Stimulated activated CD4-positive, alpha-beta T cell treated with anti-CD3 and anti-CD28 coated beads, Interleukin-4, amount 100 ng/mL, for 1 hour (primary cell): ENCODE measurements at places on chromosomes 3 and 15.

DNA sequence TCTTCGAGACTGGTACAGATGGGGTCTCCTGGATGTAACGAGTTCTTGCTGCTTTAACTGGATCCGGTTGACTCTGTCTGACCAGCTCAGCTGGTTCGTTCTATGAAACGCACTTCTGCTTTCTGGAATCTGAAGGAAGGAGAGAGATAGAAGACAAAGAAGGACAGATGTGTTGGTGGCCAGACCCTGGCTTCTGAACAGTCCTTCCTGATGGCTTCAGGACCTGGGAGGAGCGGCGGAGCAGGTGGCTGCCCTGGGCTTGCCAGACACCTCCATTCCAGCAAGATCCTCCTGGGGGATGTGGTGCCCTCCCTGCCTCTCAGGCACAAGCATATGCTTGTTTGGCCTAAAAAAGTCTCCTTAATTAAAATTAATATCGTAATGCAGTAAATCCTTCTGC is 99.9 kb downstream of the APBA2 start:
- DNase-seq: no peak

DNA sequence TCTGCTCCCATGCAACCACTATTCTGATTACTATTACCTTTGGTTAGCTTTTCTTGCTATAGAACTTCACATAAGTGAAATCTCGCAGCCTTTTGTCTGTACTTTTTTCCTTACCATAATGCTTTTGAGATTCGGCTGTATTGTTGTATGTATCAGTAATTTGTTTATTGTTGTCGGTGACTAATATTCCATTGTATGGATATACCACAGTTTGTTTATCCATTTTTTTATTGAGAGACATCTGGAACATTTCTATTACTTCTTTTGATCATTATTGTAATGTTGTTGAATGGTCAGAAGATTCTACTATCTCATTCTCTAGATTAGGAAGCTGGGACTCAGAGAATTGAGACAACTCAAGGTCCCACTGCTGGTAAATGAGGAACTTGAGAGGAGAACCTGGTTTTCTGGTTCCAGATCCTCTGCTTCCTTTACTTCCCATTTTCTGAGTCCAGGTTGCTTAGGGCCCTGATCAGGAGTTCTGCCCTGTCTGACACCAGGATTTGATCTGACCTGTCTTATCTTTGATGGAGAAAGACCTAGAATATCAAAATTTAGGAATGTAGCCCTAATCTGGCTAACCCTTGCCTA is 18.2 kb upstream of the SPTSSB start:
- no peak for DNase-seq

DNA sequence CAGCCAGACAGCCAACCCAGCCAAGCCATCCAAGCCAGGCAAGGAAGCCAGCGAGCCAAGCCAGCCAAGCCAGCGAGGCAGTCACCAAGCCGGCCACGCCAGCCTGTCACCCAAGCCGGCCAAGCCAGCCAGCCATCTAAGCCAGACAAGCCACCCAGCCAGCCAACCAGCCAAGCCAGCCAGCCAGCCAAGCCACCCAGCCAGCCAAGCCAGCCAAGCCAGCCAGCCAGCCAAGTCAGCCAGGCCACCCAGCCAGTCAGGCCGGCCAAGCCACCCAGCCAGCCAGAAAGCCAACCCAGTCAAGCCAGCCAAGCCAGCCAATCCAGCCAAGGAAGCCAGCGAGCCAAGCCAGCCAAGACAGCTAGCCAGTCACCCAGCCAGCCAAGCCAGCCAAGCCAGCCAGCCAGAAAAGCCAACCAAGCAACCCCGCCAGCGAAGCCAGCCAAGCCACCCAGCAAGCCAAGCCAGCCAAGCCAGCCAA is 201.2 kb downstream of the GOLGA6L6 start:
- DNase-seq: peak; percentile 16

- DNase-seq: no peak
Observed at GRCh38 chr15:100048736-100049135, 293.0 kb downstream of the ADAMTS17 start.

DNA sequence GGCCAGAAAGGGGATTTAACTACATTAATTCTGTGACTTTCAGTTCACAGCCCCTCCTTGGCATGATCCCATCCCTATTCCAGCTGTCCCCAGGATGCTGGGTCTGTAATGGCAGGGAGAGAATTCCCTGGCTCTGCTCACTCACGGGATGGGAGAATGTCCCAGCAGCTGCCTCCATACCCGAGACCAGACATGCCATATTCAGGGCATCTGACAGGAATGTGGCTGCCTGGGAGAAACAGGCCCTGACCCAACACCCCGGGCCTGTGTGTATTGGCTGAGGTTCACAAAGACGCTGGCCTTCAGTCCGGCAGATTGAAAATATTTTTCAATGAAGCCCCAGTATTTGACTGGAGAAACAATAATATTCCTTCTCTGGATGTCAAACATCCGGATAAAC is 83.6 kb upstream of the SMAD3 start:
- DNase-seq: no peak

DNA sequence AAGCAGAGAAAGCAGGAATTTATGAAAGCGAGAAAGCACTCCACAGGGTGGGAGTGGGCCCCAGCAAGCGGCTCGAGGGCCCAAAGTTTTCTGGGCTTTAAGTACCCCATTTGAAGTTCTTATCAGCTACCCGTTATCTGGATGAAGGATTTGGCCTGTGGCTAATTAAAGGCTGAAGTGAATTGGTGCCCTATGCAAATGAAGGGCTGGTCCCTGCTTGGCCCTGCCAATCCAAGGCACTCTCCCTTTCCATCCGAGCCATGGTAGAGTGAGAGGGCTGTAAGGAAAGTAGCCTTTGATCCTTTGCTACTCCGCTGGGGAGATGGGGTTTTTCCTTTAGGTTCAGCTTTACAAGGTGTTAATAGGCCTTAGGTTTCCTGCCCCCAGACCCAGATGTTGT is 469.3 kb upstream of the CFAP20DC start:
- DNase-seq: no peak

DNA sequence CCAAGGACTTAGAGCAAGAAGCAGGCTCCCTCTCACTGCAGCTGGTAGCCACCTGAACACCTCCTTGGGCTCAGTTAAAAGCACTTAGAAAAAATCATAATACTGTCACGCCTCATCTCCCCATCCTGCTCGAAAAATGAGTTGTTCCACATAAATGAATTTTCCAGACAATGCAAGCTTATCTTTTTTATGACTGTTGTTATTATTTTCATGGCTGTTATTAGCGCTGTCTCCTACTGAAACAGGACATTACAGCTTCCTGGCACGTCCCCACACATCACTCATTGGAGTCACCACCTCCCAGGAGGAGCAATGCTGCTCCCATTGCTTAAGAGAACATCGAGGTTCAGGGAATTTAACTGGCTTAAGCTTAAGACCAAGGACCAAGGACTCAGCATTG is 26.5 kb downstream of the CCDC33 start:
- DNase-seq: no peak

DNA sequence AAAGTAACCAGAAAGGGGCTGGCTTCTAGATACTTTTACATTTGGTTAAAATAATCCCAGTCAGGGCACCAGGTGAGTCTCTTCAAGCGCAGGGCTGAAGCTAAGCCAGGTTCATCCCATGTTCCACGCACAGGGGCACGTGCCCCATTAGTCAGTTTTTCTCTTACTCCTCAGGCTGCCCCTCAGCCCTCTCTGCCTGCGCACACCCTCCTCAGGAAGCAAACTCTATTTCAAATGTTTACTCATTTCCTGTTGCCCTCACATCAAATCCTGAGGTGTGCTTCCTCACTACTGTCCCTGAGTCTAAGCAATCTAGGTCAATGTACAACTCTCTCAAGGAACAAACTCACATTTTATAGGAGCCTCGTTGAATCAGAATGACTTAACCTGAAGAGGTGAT is 48.5 kb downstream of the THBS1 start:
- DNase-seq: peak; percentile 49

GRCh38 chr3:10581251-10581650 is 75.9 kb upstream of the ATP2B2 start:
- no peak for DNase-seq

DNA sequence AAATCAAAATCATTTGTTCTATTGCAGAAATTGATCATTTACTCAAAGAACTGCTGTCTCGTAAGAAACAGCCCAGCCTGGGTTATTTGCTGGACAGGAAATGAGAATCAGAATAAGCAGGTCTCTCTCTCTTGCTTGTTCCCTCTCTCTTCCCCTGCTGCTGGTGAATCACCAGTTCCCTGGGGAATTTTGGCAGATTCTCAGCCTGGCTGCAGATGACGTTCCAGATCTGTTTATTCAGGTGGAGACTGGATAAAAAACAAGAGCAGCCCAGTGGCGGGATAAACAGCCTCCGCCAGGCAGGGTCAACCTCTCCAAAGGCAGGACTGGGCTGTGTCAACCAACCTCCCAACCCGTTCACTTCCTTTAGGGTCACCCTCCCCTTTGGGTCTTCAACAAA is 72.1 kb downstream of the LRIG1 start:
- DNase-seq: no peak

DNA sequence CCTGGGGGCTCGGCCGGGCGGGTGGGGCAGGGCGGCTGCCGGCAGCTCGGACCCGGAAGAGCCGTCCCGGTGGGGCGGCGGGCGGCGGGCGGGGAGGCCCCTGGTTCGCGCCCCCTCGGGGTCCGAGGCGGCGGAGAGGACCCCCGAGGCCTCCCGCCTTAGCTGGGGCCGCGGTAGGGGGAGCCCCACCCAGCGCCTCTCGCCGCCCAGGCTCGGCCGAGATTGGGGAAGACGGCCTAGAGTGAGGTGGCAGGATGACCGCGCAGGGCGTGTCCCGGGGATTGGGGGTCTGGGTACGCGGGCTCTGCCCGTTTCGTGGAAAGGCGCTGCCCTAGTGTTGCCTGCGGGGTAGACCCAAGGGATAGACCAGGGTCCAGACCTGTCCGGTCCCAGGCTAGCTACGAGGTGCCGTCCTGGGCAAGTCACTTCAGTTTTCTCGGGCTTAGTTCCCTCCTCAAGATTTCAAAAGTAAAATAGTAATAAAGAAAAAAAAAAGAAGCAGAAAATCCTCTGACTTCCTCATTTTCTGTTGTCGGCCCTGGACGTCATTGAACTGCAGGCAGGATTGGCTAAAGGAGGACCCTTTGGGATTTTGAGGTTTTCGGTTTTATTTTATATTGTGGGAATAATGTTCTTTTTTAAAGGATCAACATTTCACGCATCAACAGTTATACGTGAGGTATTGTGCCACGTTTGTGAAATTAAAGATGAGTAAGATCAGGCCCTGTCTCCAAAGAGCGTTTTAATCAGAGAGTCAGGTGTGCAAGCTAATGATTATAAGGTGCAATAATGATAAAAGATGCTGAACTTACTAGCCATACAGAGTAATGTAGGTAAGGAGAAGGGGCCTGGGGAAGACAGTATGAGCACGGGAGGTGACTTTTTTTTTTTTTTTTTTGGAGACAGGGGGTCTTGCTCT is 679 bp downstream of the IQGAP1 start:
- peak; percentile 53 for DNase-seq

GRCh38 chr3:38579141-38579540 is 70.3 kb downstream of the SCN5A start:
- DNase-seq: no peak

DNA sequence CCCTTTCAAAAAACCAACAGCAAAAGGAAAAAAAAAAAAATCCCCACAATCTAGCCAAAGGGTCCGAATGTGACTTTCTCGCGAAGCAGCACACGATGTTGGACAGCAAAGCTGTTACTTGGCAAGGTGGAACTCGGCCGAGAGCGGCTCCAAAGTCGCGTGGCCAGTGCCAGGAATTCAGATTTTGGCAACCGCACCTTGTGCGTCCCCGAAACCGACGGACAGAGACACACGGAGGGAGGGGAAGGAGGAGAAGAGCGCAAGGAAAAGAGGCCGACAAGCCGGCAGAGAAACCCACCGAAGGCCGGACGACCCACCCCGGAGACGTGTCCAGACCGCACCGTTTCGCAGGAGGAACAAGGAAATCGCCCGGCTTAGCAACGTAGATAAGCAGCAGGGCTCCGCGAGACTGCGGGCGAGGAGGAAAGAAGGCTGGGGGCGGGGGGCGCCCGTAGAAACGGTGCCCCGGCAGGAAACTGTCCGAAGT is 517.3 kb downstream of the MECOM start:
- DNase-seq: no peak

DNA sequence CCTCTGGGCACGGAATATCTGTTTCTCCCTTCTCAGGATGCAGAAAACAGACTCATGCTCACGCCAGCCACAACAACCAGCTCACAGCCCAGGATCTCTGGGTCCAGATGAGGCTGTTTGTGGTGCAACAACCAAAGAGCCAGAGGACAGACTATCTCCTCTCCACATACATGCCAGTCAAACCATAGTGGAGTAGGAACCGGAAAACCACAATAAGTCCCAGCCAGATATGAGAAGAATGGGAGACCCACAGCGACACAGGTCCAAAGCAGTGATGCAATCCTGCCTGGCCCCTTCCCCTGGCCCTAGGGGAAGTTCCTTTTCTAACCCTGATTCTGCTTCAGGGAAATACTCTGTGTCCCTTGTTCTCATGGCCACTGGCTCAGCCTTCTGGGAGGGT is 27.6 kb downstream of the MEX3B start:
- DNase-seq: no peak

GRCh38 chr3:28050885-28051284 is 190.5 kb upstream of the CMC1 start:
- DNase-seq: peak; percentile 18

- DNase-seq: no peak
Observed at GRCh38 chr15:55630858-55631257, 42.7 kb upstream of the PYGO1 start.

DNA sequence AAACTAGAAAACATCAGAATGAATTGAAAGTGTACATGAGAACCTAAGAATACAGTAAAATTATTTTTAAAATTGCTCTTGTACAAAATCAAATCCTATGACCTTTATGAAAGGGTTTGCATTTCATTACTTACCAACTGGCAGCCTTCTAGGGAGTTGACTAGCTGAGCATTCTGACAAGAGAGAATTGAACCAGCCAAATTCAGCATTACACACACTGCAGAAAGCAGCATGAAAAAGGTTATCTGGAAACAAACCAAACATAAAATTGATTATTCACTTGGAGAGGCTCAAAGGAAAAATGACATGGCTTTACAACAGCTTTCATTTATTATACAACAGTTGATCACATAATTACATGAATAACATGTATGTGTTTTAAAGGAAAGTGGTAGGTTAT is 17.4 kb downstream of the NSMCE3 start:
- no peak for DNase-seq

- DNase-seq: no peak
Observed at GRCh38 chr3:177131927-177132636, 65.2 kb downstream of the TBL1XR1 start.

DNA sequence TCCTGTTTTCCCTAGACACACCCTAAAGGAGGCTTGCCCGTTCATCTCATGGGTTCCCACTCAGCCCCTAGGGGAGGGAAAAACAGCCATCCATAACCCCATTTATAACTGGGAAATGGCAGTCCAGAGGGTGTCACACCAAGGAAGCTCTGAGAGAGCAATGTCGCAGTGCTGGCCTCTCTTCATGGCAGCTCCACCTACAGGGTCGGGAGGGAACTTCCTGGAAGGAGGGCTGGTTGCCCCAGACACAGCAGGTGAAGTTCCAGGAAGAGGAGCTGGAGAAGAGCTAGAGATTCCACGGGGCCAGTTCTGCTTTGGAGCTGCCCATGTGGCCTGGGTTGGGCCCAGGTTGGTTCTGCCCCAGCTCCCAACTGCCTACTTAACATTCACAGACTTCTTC is 22.3 kb upstream of the LINGO1 start:
- no peak for DNase-seq

- DNase-seq: no peak
Observed at GRCh38 chr3:195095035-195095703, 175.8 kb downstream of the XXYLT1 start.
